NCI-H1930 (cell line): ENCODE measurements at places on chromosomes 12 and 14.

GRCh38 chr12:27272373-27273028 is 28.4 kb downstream of the STK38L start:
- DNase-seq, result no peak

DNA sequence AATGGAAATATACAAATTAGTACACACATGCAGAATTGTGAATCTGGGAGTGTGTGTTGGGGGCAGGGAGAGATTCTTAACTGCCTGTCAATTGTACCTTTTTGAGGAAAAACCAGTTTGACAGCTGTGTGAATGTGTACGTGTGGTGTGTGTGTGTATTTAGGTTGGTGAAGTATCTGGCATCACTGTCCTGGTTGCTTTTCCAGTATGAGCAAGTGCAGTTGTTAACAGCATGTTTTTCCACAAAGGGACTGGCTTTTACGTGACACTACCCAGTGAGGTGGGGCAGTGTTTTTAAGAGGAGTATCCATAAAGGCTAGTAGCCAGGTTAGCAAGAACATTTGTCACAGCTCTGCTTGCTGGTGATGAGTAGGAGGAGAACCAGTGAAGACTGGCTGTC is 56.1 kb downstream of the DAAM1 start:
- no peak for DNase-seq

- no peak for DNase-seq
These were observed 775.6 kb downstream of the VRK1 start for GRCh38 chr14:97572583-97573458.

DNA sequence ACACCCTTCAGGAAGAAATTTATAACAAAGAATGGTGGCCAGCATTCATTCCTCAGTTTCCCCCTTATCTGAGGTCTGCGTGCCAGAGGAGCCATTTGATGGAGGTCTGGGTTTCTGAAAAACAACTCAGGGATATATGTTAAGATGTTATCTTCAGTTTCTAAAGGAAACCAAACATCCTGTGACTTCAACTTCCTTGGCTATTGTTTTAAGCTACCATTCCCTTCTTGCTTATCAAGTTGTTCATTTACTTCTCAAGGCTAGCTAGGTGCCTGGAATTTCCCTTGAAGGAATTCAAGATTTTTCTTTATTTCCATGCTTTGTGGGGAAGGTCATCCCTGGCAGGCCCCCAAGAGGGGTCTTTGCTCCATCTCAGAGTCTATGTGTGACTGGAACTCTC is 27.1 kb upstream of the OXA1L start:
- DNase-seq, result no peak

- no peak for DNase-seq
These were observed 4.3 kb upstream of the ABCD2 start for GRCh38 chr12:39623919-39624318.
